NCI-H524 treated with DMSO at 0.1 percent for 48 hours (cell line): ENCODE measurements at places on chromosomes 7 and 10.

- no peak for DNase-seq
Measured at GRCh38 chr7:155322530-155322929, 24.9 kb downstream of the INSIG1 start.

GRCh38 chr7:134458341-134458805 is 527 bp downstream of the AKR1B1 start:
- DNase-seq = no peak

GRCh38 chr7:17855202-17855601 is 85.1 kb downstream of the SNX13 start:
- DNase-seq = no peak

DNA sequence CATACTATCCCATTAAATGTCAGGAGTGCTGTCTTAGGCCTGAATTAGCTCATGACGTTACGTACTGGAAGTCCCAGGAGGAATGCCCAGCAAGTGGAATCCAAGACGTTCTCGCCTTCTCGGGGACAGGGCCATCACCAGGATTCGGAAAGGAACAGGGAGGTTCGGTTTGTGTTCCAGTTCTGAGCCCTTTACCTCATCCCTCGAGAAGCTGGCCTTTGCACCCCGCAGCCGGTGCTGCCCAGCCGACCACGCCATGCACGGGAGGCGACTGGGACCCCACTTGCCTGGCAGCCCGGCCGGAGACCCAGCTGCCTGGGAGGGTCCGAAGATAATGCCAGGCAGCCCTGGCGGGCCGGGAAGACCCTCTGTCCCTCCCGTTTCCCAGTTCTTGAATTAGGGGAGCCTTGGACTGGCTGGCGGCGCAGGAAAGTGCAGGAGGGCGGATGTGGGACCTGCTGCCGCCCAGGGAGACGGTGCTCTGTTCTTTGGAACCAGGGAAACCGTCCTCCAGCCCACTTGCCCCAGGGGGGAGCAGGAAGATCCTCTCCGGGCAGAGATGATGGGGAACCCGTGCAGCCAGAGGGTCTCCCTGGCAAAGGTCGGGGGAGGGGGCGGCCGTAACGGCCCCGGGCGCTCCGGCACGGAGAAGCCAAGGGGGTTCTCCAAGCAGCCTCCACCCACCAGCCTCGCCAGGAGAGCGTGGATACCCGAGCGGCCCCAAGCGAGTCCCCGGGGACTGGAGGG is 671 bp upstream of the CHST3 start:
- no peak for DNase-seq

DNA sequence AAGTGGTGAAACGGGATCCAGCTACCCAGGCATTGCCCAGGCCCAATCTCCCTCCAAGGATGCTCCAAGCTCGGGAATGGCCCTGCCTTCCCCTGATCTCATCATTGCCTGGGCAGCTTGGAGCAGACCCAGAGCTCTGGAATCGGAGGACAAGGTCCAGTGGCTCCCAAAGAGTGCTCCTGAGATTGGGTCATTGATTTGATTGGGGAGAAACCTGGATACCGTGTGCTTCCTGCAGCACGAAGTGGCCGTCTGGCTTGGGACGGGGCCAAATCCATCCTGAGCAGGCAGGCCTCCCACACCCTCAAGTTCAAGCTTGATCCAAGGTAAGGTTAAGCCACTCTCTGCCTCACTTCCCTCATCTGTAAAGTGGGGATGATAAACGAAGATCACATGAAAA is 69.9 kb downstream of the OAT start:
- no peak for DNase-seq
